ENCODE measurements at places on chromosomes 3 and 15.

DNA sequence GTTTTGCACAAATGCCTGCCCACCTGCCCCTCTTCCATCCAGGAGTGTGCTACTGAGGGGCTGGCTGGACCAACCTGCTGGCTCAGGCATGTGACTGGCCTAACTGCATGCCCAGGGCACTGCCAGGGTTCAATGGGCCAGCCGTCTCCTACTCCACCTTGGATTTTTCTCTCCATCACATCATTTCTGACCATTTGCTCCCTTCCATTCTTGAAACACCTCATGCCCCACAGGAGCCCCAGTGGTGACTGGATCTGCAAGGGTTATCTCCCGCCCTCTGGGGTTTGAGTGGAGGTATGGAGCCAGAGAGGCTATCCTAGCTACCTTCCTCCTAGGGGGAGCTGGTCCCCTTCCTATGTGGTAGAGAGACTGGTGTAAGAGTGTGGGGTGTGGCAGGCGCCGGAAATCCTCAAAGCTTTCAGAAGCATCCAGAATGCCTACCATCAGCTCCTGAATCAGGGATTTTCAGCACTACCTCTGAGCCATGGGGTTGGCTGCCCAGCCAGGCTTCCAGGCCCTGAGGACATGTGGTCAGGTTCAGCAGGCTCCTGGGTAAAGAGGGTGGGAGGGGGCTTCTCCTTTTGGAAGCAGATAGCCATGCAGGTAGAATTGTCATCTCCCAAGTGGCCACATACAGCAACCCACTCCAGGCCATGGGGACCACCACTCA, 2.9 kb upstream of the MANF start:
- DNase-seq: no peak

DNA sequence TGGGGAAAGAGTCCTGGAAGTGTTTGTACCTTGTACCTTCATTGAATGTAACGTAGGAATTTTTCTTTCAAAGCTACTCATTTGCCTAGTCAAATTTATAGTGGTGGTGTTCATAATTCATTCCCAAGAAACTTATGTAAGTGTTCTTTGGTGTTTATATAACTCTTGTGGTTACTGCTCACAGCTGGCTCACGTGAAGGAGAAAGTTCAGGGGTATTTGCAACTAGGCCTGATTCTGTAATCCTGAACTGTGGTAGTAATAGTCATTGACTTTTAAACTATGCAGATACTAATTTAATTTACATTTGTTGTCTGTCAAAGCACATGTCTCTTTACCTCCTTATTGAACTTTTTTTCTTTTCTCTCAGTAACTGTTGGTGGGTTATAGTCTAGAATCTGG, 50.5 kb upstream of the TEX264 start:
- DNase-seq: peak; percentile 9

- DNase-seq: peak; percentile 38
Measured at GRCh38 chr15:45146405-45146804, 16.6 kb downstream of the DUOX1 start.

- no peak for DNase-seq
Measured at GRCh38 chr3:15280853-15281532, 51.4 kb downstream of the SH3BP5 start.

DNA sequence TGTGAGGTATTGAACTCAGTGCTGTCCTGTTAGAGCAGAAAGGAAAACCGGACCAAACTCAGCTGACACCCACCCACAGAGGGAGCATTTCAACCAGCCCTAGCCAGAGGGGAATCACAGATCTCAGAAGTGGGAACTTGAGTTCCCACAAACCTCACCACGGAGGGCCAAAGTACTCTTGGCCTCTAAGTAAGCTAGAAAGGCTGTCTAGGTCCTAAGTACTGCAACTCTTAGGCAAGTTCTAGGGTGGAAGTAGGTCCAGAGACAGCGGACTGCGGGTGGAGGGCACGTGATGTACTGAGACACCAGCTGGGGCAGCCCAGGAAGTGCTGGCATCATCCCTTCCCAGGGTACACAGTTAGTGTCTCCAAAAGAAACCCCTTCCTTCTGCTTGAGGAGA, 34.1 kb downstream of the EOMES start:
- DNase-seq: peak; percentile 69

- DNase-seq: no peak
Measured at GRCh38 chr3:131903988-131904415, 130.8 kb downstream of the CPNE4 start.

DNA sequence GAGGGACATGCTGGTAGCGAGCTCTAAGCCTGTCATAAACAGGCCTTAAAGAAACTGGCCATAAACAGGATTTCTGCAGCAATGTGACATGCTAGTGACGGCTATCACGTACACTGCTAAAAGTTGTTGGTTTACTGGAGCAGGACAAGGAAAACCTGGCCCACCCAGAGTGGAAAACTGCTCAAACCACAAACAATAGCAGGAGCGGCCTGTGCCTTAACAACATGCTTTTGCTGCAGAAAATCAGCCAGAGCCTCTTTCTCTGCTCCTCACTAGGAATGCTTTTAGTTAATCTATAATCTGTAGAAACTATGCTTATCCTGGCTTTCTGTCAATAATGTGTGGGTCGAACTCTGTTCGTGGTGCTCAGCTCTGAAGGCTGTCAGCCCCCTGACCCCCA, 202.9 kb upstream of the UBE3A start:
- no peak for DNase-seq

GRCh38 chr3:18758047-18758704, 333.0 kb upstream of the SATB1 start:
- peak; percentile 87 for DNase-seq

DNA sequence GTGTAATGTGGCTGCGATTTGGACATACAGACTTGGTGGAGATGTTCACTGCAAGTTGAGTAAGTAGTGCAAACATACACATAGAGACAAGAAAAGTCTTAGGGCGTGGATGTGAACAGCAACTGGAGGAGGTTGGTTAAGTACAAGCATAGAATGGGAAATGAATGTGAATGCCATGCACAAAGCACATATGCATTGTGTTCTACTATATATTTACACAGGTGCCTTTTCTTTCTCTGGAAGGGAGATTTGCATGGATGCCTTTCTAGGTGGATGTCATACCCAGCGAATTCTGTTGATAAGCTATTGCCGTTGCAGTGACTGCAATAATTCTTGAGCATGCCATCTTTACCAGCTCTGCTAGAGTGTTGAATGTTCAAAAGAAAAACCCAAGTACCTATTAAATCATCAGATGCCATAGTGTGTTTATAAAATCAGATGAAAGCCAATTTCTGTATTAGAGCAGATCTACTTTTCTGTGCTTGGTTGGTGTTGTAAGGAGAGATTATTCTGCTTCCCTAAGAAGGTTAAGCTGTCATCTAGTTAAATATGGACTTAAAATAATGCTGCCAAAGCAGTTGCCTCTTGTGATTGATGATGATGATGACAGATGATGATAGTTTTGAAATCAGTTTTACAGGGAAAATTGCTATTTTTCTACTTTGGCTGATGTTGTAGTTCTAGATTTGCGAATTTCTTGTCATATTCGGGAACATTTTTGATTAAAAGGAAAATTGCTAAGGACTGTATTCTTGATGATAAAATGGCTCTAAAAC, 148.4 kb downstream of the CNTN4 start:
- no peak for DNase-seq

- peak; percentile 85 for DNase-seq
Measured at GRCh38 chr15:60390871-60391501, 6.8 kb downstream of the ANXA2 start.

GRCh38 chr15:33022629-33023028, 171.9 kb downstream of the FMN1 start:
- DNase-seq: peak; percentile 24

Data from suppressor macrophage treated with lipopolysaccharide for 1 hour (primary cell).